ENCODE measurements at places on chromosomes 2 and 18.

DNA sequence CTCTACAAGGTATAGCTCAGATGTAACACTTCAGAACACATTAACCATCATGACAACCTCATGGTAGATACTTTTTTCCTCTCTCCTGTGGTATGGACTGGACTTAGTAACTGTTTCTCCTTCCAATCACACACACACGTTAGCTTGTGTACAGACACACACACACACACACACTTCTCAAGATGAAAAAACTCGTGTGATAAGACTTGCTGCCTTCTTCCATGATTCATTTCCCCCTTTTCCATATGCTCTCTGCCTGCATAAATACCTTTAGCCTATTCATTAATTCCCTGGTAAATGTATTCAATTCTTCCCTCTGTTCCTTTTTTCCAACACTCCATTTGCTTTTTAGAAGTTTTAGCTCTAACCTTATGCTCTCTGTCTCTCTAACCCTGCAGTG, 118.9 kb upstream of the TANK start:
- no peak for DNase-seq

- peak; percentile 33 for DNase-seq
Measured at GRCh38 chr2:38146907-38147307, 71.0 kb upstream of the CYP1B1 start.

DNA sequence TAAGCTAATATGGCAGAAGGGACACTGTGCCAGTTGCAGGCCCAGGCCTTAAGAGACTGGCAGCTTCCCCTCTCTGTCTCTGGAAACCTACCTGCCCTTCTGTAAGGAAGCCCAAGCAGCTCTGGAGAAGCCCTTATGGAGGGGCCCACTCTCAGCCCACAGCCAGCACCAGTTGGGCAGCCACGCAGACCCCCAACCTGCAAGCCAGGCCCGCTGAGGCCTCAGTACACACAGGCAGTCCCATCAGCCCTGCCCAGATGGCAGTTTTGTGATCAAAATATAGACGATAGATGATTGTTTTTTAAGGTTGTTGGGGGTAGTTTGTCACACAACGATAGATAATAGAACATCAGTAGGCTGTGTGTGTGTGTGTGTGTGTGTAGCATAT, 36.8 kb upstream of the ALPP start:
- no peak for DNase-seq

DNA sequence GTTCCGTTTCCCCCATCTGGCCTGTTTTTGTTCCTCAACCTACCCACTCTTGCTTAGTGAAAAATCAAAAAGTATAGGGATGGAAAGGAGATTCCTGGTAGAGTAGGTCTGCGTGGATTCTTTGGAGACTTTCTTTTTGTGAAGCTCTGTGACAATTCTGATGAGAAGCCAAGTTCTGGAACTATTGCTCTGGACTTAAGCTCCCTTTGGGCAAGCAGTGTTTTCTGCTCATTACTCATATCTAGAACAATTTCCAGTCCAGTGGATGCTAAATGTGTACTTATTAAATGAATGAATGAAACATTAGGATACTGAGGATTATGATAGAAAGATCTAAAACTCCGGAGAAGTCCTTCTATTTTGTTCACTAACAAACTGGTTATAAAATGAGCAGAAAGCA, 76.5 kb downstream of the SOCS6 start:
- no peak for DNase-seq

DNA sequence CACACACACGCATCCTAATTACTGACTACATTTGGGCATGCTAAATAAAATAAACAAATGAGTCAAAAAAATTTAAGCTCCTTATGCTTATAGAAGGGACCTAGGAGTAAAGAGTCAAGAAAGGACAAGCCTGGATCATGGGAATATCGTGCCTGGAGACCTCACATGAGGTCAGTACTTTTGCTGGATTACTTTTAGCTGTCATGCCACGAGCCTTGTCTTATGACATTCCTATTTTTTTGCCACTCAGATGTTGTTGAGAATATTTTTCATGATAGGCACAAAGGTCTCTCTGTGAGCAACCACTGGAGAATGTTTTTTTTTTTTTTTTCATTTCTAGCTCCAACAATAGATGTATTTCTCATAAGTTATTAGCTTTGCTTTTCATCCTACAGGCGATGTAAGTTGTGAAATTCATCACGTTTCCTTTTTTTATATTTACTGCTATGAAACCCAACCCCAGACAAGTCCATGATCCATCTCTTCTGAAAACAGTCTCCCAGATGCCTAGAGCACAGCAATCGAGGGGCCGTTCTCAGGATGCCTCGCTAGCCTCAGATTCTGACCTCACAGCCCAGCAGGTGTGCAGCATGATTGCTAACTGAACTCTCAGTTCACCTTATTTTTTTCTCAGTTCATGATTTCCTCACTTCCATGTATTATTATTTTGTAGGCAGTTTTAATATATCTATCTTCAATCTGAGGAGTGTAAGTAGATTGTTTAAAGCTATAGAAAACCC, 464.5 kb downstream of the IRS1 start:
- DNase-seq: no peak

GRCh38 chr2:238404406-238405216, 22.1 kb upstream of the ASB1 start:
- no peak for DNase-seq

GRCh38 chr2:235498541-235498940, 4.7 kb downstream of the AGAP1 start:
- DNase-seq: no peak

DNA sequence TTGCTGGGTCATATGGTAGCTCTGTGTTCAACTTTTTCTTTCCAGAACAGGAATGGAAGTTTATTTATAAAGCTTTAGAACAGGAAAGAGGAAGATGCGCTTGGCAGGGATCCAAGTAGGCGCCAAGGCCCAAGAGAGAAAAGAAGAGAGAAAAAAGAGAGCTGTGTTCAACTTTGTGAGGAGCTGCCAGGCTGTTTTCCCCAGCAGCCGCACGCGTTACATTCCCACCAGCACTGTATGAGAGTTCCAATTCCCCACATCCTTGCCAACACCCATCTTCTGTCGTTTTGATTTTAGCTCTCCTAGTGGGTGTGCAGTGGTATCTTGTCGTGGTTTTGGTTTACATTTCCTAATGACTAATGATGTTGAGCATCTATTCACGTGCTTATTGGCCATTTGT, 51.4 kb downstream of the KCNF1 start:
- DNase-seq: no peak

- DNase-seq: no peak
Measured at GRCh38 chr18:79805211-79805887, 7.6 kb downstream of the KCNG2 start.

DNA sequence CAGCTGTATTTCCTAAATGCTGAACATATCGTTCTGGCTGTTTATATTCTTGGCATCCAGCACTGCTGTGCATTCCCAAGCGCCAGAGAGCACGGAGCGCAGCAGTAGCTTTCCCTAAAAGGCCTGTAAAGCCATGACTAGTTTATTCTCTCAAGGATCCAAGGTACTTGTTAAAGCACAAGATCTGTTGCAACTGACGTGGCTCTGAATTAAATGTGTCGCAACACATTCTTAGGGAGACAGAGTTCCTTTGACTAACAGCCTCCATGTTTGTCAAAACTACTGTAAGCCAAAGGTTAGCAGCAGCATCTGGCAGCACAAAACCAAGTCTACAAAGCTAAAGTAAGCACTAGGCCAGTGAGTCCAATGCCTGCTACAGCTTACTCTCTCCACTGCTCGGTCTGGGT, 188.6 kb upstream of the FN1 start:
- DNase-seq: no peak

DNA sequence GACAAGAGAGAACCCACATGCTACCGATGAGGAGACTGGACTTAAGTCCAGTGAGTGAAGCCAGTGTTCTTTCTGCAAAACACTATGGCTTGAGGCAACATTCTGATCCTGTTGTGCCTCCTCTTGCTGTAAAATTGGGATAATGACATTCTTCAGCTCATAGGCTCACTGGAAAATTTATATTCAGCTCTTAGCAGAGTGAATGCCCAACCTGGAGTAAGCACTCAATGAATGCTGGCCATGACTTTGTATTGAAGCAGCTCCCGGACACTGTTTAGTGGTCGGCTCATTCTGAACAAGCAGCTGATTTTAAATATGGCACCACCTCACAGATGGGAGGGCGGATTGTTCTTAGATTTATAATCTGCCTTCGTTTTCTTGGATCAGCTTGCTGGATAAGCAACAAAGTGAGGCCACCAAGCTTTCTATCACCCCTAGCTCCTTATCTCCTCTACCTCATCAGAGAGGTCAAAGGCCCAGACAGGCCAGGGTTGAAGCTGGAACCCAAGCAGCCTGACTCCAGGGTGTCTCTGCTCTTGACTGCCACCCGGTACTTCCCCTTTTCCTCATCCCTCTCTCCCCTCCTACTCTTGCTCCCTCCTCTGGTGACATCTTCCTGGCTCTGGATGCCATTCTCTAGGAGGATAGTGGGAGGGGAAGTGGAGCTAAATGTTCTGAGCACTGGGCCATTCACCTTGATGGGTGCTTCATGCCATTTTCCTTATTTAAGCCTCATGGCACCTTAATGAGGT, 11.5 kb downstream of the SLC9A4 start:
- no peak for DNase-seq

DNA sequence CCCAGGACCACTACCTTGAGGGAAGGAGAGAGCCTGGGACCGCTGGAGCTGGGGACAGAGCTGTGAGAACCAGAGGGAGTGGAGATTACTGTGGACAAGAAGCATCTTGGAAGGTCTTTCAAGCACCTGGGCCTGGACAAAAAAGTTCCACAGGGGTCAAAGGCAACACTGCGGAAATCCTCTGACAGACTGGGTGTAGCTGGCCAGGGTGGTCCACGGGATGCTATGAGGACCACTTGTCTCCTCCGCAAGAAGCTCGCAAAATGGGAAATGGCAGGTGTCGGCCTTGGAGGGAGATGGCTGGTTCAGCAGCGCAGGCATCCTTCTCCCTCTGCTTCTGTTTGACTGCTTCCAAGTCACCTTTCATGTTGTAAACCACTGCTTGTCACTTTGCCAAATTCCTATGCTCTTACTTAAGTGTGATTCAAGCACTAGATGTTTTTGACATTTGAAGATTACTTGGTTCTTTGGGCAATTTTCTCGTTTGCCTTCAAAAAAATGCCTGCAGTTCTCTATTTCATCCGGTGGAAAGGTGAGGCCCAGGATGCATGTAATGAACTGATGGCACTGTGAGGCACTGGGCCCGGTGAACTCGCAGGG, 27.7 kb downstream of the KLHL29 start:
- DNase-seq: no peak

DNA sequence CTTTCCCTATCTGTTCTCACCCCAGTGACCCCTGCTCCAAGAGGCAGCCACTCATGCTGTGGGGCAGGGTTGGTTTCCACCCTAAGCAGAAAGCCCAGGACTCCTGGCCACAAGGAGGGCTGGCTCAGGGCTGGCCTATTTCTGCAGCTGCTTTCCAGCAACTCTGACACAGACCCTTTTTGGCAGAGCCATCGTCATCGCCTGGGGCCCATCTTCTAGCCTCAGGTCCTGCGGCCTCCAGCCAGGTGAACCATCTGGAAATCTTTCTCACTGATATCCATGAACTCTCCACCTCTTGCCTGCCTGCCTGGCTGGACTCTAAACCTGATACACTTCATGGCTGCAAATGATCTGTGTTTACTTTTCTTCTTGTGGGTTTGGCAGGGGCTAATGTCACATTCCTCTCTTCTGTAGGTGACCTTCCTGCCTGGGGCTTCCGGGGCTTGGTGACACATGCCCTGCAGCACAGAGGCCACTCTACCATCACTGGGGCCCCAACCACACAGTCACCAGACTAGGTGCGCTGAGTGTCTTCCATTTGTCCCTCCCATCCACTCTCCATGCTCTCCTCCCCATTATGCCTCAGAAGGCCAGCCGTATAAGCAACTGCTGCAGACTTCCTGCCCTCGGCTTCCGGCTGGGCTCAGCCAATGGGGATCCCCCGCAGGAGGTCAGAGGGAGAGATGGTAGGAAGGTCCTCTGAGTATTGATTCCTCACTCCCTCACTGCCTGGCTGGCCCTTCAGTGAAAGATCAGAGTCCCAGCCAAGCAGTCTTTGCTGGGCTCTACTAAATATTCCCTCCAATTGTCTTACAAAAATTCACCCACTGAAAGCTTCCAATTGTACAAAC, 9.7 kb upstream of the COPS8 start:
- DNase-seq: no peak

- no peak for DNase-seq
Measured at GRCh38 chr2:217186668-217187159, 326.9 kb upstream of the TNP1 start.

DNA sequence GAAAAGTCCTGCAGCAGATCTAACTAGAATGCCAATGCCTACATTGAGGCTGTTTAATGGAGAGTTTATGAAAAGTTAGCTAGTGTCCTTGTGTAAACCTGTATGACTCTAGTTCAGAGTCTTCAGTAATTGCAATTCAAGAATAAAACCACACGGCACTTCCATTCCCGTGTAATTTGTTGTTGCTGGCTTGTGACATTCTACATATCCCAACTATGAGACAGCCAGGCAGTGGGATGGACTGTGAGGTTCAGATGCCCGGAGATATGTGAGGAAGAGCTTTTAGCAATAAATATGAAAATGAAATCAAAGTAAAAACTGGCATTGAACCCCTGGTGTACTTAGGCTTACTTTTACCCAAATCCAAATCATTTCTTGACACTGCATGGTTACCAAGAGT, 263.4 kb downstream of the NEDD4L start:
- DNase-seq: no peak
